ENCODE measurements at places on chromosomes 2 and 18.
A peak's percentile ranks its signal among the peaks of the same experiment; 100 is the strongest.

DNA sequence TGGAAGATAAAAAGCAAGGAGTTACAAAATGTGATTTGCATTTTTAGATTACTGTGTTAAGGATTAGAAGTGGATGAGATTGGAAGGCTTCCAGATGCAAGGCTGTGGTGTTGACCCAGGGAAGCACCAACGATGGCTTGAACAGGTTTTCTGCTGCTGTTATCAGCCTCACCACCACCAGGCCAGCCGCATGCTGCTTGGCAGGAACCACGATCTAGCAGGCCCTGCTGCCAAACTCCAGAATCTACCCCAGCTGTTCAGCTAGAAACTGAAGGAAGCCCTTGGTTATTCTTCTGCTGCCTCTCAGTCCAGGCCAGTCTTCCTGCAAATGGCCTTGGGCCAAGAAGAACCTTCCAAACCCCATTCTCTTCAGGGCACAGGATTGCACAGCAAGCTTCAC lies 133.9 kb downstream of the MTCL1 start:
- DNase-seq, result no peak

GRCh38 chr2:157628477-157629415 lies at the start of gene ACVR1C:
Gene ACVR1C, minus strand, starts transcription at chr2:157628864. Its CDS starts 220 bp downstream, at chr2:157628644.
- DNase-seq, result peak; percentile 46

DNA sequence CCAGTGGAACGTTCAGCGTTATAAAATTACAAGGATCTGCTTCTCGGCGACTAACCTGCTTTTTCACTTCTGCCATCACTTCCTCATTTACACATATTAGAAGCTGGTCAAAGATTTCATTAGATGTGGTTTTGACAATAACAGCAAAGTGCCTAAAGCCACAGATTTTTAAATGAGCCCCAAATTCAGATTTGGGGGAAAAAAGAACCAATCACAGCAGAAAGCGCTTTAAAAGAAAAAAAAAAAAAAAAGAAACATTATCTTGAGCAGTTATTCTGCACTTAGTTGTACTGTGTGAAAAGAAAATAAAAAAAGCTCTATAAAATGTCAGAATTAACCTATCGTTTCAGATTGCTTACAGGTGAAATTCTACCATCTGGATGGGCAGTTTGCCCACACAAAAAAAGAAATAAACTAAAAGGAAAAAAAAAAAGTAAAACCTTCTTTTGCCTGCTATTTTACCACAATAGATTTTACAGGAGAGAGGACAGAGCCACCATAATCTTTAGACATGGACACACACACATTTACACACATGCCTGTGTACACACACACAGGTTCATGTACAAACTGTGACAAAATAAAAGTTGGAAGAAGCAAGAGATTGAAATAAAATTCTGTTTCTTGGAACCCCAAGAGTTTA lies 167.2 kb downstream of the TCF4 start:
- DNase-seq, result no peak

DNA sequence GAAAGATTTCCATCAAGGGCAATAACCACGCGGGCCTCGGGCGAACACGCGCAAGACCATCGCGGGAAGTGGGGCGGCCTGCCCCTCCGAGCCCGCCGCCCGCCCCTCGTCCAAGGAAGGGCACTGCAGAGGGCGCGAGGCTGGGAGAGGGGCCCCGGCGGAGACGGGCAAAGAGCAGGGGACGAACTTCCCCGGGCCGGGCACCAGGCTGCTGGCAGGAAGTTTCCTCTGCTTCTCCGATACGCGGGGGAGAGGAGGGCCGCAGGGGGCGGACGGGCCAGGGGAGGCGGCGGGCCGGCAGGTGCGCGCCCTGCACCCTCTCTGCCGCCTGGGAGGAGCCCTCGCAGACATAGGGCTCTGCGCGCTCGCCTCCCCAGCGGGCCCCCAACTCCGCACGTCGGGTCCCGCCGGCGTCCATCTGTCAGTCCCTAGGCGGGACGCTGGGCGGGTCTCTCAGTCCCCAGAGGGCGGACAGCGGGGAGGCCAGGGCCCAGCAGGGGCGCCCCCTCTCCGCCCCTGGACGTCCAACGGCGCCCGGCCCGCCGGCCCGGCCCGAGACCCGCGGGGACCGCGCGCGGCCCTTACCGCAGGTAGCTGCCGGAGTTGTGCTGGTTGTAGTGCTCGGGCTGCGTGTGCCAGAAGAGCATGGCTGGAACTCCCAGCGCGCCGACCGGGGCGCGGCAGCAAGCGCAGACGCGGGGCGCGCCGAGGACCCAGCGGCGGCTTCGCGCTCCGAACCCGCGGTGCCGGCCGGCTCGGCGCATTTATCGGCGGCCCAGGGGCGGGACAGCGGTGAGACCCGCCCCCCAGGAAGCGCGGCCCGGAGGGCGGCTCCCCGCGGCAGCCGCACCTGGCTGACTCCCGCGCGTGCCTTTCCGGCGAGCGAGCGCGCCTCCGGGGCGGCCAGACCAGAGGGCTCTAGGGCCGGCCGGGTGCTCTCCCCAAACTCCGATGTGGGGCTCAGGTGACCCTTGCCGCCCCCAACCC lies at the start of gene TFCP2L1:
Gene TFCP2L1, minus strand, starts transcription at position 740 of the 987 bp plus-strand sequence. Its CDS starts 93 bp downstream, at position 647.
- DNase-seq, result no peak

DNA sequence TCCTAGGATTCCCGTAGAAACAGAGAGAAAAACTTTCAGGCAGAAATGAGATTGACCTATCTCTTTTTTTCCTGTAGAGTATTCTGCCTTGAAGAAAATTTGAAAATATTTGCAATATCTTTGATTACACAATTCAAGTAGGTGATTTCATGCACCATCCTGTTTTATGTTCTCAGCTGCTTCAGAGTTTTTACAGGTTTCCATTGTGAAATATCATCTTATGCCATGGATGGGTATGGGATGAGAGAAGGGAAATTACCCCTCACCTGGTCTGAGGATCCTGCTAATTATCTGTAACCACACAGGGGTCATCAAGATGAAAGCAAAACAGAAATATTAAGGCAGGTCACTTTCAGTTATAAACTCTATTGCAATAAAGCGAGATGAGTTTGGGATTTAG lies 264.8 kb downstream of the TXNL1 start:
- no peak for DNase-seq

GRCh38 chr18:10377956-10378355 lies 76.5 kb upstream of the APCDD1 start:
- DNase-seq, result no peak

- DNase-seq, result no peak
These were observed 28.0 kb downstream of the RNF144A start for GRCh38 chr2:6945087-6945813.

DNA sequence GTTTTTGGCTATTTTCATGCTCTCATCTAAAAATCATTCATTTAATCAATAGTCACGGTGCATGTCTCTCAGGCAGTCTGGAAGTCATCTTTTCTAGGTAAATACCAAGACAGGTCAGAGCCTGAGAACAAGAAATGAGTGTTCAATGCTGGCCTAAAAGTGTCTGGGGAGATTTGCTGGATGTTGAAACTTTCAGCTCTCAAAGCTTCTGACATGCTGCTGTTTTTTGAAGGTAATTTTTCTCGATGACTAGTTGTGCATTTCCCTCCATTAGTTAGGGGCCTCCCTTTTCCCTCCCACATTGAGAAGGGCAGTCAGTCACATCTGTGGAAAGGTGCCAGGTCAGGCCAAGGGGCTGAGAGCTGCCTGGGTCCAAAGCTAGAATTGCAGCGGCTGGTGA lies 115.6 kb downstream of the LPIN1 start:
- DNase-seq, result no peak

Data from T follicular helper cell (primary cell).